ENCODE measurements at places on chromosomes 16 and 17. TPM values are rescaled to one million over a fixed set of nuclear protein-coding genes. Genes with fewer than 3 reads are reported as not detected.

- peak overlapping the region; percentile 78 for H3K27ac ChIP-seq
- H3K4me1 ChIP-seq: peaks cover 57% of the 10 kb centered on the region
- H3K27me3 ChIP-seq: no peaks in the 10 kb centered on the region
- H3K36me3 ChIP-seq: peaks cover 4% of the 10 kb centered on the region
Observed at GRCh38 chr16:85733155-85733838, 17.6 kb downstream of the C16orf74 start.

- H3K27ac ChIP-seq: no peak overlapping the region
- no peaks in the 10 kb centered on the region for H3K36me3 ChIP-seq
- peaks cover 20% of the 10 kb centered on the region for H3K27me3 ChIP-seq
Observed at GRCh38 chr17:81094509-81095382, 59.8 kb downstream of the BAIAP2 start.

DNA sequence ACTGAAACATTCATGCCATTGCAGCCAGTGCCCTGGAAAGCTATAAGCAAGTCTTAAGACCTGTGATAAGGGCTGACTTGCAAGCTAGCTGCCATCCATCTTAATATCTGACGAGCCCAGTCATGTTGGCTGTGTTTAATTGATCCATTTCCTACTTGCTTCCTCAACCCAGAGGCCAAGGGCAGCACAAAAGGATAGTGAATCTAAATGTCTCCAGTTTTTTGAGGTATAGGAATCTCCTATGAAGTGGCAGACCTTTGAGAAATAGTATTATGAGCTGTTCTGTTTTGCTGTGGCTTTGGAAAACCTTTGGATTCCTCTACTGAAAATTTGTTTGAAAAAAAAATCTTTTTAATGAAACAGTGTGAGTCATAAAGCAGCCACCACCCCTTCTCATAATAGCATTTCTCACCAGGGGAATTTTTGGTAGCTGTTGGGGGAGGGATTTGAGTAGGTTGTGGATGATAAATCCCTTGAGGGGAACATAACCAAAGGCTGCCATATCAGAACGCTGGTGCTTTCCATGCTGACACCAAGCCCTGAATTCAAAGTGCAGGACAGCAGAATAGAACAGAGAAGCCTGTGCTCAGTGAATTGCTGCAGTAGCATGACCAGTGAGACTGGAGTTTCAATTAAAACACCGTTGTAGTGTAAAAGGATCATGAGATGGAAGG lies 12.9 kb downstream of the ZNRF1 start:
- peak overlapping the region; percentile 36 for H3K27ac ChIP-seq
- H3K4me1 ChIP-seq: peaks cover 4% of the 10 kb centered on the region
- H3K27me3 ChIP-seq: no peaks in the 10 kb centered on the region
- no peak overlapping the region for H3K4me3 ChIP-seq

GRCh38 chr17:82440469-82440981 lies 10.0 kb downstream of the CYBC1 start:
- H3K27me3 ChIP-seq: no peaks in the 10 kb centered on the region
- peak; percentile 31 for DNase-seq
- no peaks in the 10 kb centered on the region for H3K36me3 ChIP-seq
- H3K4me1 ChIP-seq: peaks cover 12% of the 10 kb centered on the region
- H3K4me3 ChIP-seq: peak overlapping the region; percentile 77

DNA sequence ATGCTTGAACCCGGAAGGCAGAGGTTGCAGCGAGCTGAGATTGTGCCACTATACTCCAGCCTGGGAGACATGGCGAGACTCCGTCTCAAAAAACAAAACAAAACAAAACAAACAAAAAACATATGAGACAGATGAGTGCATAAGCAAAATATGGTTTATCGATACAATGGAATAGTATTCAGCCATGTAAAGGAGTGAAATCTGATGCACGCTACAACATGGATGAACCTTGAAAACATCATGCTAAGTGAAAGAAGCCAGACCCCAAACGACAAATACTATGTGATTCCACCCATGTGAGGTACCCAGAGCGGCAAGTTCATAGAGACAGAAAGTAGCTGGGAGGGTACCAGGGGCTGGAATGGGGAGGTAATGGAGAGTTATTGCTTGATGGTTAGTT lies 6.8 kb downstream of the PLCD3 start:
- H3K4me3 ChIP-seq: no peak overlapping the region
- H3K4me1 ChIP-seq: no peaks in the 10 kb centered on the region
- H3K36me3 ChIP-seq: no peaks in the 10 kb centered on the region
- H3K27me3 ChIP-seq: no peaks in the 10 kb centered on the region
- no peak overlapping the region for H3K27ac ChIP-seq

DNA sequence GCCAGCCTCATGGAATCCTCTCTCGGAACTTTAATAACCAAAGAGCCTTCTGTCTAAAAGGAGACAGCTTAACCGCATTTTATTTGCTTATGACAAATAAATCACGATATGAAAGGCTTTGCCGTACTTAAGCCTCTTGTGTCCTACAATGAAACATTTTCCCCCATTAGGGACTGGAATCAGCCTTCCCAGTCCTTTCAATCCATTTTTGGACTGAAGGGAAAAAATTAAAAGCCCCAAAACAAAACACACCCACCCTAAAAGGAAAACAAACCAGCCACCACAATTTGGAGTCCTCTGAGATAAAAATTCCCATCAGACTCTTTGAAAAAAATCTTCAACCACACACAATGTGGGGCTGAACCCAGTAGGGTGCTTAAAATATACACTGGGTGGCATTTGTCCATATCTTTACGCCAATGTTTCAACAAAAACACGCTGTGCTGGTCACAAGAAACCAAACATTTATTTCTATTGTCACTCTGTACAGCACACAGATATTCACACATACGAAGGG lies 3.0 kb downstream of the HOXB4 start:
- peaks cover 35% of the 10 kb centered on the region for H3K4me1 ChIP-seq
- no peak overlapping the region for H3K4me3 ChIP-seq
- no peak for DNase-seq
- peaks cover 43% of the 10 kb centered on the region for H3K27me3 ChIP-seq
- no peaks in the 10 kb centered on the region for H3K36me3 ChIP-seq

DNA sequence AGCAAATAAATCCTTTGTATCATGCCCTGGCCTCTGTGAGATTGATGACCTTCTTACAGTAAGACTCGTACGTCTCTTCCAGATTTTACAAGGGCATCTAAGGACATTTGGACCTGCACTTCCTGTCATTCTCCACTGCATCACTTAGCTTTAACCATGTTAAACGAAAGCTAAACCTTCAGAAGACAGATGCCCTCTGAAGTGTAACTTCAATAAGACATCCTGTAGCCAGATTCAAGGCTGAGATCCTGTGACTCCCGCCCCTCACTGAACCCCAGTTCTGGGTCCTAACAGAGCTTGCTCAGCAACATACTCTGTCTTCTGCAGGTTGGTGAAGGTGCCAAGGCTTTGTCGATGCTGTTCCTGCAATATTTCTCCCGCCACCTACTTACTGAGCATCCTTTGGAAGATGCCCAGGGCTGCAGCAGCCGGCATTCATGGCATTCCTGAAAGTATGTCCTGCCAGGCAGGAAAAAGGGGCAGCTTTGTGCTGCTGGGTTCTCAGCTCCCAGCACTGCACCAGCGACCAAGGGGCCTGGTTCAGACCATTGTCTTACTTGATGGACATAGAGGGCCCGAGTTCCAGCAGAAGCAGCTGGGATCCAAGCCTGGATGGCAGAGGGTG lies 131.1 kb downstream of the AXIN2 start:
- no peak overlapping the region for H3K27ac ChIP-seq
- DNase-seq: no peak
- no peak overlapping the region for H3K4me3 ChIP-seq
- no peaks in the 10 kb centered on the region for H3K4me1 ChIP-seq
- peaks cover 12% of the 10 kb centered on the region for H3K36me3 ChIP-seq
- peaks cover 6% of the 10 kb centered on the region for H3K27me3 ChIP-seq

GRCh38 chr17:57588086-57588485 lies 157.0 kb downstream of the CCDC182 start:
- peaks cover 3% of the 10 kb centered on the region for H3K4me1 ChIP-seq
- DNase-seq: no peak
- H3K27ac ChIP-seq: peak overlapping the region; percentile 80
- no peaks in the 10 kb centered on the region for H3K36me3 ChIP-seq

DNA sequence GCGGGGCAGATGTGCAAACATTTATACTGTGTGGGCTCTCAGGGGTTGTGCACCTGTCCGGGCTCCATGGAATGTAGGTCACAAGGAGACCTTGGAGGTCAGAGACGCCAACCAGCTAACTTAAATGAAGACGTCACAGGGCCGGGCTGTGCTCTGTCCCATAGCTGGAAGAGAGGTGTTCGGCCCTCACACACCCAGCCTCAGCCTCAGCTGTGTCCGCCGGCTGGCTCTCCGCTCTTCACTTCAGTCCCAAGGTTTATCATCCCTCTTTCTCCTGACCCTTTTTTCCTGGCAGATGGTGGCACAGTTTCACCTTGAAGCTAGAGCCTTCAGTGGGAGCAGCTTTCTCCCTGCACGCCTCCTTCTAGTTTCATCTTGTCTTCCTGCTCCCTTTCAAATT lies 6.0 kb upstream of the RBFOX3 start:
- H3K27ac ChIP-seq: no peak overlapping the region
- no peak overlapping the region for H3K4me3 ChIP-seq
- no peaks in the 10 kb centered on the region for H3K4me1 ChIP-seq
- peaks cover 21% of the 10 kb centered on the region for H3K27me3 ChIP-seq
- DNase-seq: no peak

- no peak for DNase-seq
- peaks cover 13% of the 10 kb centered on the region for H3K4me1 ChIP-seq
- H3K4me3 ChIP-seq: no peak overlapping the region
- peaks cover 3% of the 10 kb centered on the region for H3K36me3 ChIP-seq
Observed at GRCh38 chr17:34301986-34302385, 16.4 kb downstream of the CCL11 start.

DNA sequence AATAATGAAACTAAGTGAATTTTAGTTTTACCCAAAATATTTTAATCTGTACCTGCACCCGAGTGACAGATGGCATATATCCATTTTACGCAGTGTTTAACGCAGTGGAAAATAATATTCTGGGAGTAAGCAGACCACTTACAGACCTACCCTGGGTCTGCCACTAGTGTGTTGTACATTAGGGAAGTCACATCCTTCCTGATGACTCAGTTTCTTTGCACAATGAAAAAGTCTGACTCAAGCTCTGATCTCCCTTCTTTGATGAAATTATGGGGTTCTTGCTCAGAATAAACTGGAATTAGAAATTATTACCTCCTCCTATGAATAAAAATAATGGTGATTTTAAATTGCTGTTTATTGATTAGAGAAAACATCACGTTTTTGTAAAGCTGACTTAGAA lies 123.2 kb upstream of the AXIN2 start:
- DNase-seq: no peak
- H3K27me3 ChIP-seq: no peaks in the 10 kb centered on the region
- H3K36me3 ChIP-seq: no peaks in the 10 kb centered on the region
- H3K27ac ChIP-seq: no peak overlapping the region
- H3K4me1 ChIP-seq: no peaks in the 10 kb centered on the region
- no peak overlapping the region for H3K4me3 ChIP-seq

- H3K36me3 ChIP-seq: peaks cover 18% of the 10 kb centered on the region
- H3K4me1 ChIP-seq: no peaks in the 10 kb centered on the region
- no peak for DNase-seq
- peak overlapping the region; percentile 33 for H3K27ac ChIP-seq
- no peak overlapping the region for H3K4me3 ChIP-seq
Observed at GRCh38 chr16:11181242-11181898, 74.6 kb downstream of the SOCS1 start.

DNA sequence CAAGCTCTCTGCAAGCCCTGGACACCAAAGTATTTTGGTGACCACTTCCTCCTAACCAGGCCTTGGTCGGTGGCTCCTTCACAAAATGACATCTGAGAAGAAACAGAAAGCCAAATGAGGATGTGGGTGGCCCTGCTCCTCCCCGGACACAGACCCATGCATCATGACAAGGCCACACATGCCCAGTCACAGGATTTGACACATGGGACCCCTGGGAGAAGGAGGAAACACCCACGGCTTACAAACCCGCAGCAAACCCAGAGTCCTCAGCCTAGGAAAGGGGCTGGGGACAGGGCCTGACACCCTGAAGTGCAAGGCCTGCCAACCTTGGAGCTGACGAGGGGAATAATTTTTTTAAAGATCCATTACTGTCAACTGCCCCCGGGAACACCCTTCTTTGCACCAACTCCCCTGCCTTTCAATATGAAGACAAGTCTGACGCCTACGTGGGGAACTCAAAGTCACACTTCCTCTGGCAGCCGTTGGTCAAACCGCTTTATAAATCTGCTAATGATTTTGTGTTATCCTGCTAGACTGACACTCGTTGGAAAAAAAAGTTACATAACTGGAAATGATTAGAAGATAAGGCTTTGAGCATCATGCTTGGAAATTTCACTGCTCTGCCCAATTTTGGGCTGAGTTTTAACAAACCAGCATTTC lies 41.3 kb downstream of the GAS7 start:
- no peaks in the 10 kb centered on the region for H3K36me3 ChIP-seq
- H3K4me3 ChIP-seq: peak overlapping the region; percentile 60
- peak; percentile 80 for DNase-seq
- peaks cover 35% of the 10 kb centered on the region for H3K4me1 ChIP-seq
- no peaks in the 10 kb centered on the region for H3K27me3 ChIP-seq
- H3K27ac ChIP-seq: peak overlapping the region; percentile 96

GRCh38 chr16:66432429-66432828 lies 5.3 kb downstream of the BEAN1 start:
- peaks cover 8% of the 10 kb centered on the region for H3K4me1 ChIP-seq
- no peak for DNase-seq
- no peak overlapping the region for H3K4me3 ChIP-seq
- peaks cover 41% of the 10 kb centered on the region for H3K27me3 ChIP-seq

DNA sequence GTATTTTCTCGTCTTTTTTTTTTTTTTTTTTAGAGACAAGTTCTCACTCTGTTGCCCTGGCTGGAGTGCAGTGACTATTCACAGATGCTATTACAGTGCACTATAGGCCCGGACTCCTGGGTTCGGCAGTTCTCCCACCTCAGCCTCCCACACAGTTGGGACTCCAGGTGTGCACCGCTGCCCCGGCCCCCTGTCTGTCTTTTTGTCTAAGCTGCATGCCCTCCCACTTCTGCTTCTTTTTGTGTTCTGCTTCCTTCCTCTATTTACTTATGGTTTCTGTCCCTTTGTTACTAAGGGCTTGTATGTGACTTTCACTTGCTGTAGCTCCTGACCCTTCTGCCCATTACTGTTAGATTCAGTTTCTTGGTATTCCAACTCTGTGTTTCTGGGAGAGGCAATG lies 20.5 kb downstream of the SLC7A6 start:
- peaks cover 67% of the 10 kb centered on the region for H3K4me1 ChIP-seq
- peaks cover 17% of the 10 kb centered on the region for H3K36me3 ChIP-seq
- no peaks in the 10 kb centered on the region for H3K27me3 ChIP-seq
- peak; percentile 88 for DNase-seq
- peak overlapping the region; percentile 77 for H3K4me3 ChIP-seq

- H3K4me3 ChIP-seq: no peak overlapping the region
- peaks cover 8% of the 10 kb centered on the region for H3K4me1 ChIP-seq
- peaks cover 21% of the 10 kb centered on the region for H3K27me3 ChIP-seq
- H3K27ac ChIP-seq: no peak overlapping the region
Observed at GRCh38 chr16:13915033-13915635, 4.8 kb upstream of the ERCC4 start.

- peaks cover 4% of the 10 kb centered on the region for H3K4me1 ChIP-seq
- H3K27ac ChIP-seq: no peak overlapping the region
- no peak overlapping the region for H3K4me3 ChIP-seq
Observed at GRCh38 chr17:57890857-57891232, 41.0 kb upstream of the MRPS23 start.

- no peaks in the 10 kb centered on the region for H3K27me3 ChIP-seq
- H3K4me3 ChIP-seq: peak overlapping the region; percentile 83
- no peaks in the 10 kb centered on the region for H3K4me1 ChIP-seq
- H3K36me3 ChIP-seq: no peaks in the 10 kb centered on the region
- H3K27ac ChIP-seq: no peak overlapping the region
- DNase-seq: no peak
Observed at GRCh38 chr16:67014634-67015312, 14.2 kb upstream of the CBFB start.

Gene FSCN2
- not detected for polyA plus RNA-seq

Gene TBC1D3G
- polyA plus RNA-seq: not detected

Gene ST6GALNAC2
- polyA plus RNA-seq: 0.22 TPM

Gene SULT1A4
- polyA plus RNA-seq: not detected

Gene CLEC18C
- not detected for polyA plus RNA-seq

Gene SLFN14
- not detected for polyA plus RNA-seq

Gene RUNDC3A
- polyA plus RNA-seq: not detected
